Activated T-cell treated with anti-CD3 and anti-CD28 coated beads for 24 hours (primary cell): ENCODE measurements at places on chromosomes 3 and 15.

DNA sequence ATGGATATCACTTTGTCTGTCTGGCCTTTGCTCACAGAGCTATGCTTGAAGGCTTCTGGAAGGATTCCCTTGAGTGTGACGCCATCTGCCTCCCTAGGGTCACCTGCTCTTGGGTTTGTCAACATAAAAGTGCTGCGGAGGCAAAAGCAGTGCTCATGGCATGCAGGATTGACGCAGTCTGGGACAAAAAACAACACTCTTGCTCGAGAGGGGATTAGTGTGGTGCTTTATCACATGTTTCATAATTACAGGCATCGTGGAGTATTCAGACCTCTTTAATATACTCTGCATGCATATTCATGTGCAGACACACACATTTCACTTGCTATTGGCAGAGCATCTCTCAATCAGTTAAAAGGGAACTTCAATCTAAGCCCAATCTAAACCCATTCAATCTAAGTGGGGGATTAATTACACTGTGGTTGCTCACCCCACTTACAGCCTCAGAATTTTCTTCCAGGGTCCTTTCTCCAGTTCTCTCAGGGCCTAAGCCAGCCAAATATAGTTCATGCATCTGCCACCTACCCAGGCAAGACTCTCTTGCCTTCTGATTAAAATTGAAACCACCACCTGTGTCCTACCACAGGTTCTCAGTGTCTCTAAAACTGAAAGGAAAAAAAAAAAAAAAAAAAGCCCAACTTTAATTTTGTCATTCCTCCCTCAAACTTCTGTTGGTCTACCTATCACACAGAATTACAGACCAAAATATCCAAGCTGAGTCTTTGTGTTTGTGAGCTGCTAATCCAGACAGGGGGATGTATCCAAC, 75.6 kb downstream of the BFSP2 start:
- DNase-seq: no peak

DNA sequence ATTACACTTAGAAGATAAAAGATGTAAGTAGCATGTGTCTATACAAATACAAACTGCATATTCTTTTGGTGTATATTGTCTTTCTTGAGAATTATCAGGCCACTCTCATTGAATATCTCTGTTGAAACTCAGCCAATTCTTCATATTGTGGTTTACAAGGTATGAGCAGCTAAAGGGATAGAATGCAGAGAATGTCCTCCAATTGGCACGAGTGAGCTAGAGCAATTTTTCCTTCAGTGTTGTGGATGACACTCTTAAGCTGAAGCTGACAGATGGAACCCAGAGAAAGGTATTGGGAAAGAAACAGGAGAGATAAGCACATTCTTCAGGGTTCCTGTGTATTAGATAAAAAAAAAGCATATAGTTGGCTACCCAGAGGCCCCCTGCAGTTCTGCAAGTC, 453.1 kb downstream of the EPHA3 start:
- no peak for DNase-seq

DNA sequence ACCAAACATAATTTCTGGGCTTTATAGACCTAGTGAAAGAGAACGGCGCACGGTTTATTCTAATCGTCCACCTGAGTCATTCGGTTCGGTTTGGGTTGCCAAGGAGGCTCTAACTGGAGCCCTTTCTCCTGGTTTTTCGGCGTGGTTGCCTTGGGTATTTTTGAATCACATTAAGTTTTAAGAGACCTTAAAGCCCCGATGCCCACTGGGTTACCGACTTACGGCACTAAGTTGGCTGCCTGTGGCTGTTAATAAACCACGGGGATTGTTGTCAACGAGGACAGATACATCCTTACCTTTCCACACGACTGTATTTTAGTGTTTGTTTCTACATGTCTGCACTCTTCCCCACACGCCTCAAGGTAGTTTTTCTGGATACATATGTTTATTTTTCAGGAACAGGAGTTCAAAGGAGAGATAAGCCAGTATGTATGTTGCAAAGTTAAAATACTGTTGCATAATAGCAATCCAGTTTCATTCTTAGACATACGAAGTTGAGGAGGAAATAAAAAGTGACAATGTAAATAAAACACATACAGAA, 1.2 kb upstream of the ANP32A start:
- DNase-seq: no peak

DNA sequence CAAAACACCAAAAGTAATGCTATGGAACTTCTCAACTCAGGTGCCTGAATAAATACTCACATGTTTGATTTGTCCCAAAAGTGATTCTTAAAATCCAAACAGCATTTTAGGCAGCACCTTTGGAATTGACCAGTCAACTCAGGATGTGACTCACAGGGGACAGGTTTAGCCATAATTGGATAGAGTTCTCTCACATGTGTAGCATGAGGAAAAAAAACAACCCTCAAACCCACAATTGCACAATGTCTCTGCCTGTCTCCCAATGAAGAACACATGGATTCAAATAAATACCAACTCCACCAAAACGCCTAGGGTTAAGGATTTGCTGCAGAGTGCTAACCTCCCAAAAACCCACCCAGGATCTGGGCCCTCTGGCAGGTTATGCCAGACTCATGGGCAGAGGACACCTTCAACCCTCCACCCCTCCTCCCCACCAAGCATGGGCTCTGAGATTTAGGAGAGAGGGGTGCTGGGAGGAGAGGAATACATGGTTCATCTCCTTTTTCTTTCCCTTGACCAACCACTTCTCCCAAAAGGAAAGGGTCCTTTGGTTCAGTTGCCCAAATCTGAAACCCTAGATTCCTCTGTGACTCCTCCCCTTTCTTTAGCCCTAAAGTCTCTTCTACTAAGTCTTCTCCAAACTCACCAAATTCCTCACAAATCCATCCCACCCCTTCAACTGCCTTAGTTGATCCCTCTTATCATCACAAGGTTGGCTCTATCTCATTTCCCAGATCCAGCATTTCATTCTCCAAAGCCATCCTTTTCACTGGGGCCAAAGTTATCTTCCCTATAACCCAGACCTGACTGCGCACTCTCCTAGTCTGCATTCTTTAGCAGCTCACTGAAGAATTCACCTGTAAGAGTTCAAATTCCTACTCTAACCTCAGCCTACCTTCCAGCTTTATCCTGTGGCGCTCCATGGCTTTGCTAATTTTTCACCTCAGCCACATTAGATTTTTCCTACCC, 7.7 kb downstream of the RYK start:
- DNase-seq: no peak

GRCh38 chr3:195064300-195064931, 206.5 kb downstream of the XXYLT1 start:
- DNase-seq: no peak

DNA sequence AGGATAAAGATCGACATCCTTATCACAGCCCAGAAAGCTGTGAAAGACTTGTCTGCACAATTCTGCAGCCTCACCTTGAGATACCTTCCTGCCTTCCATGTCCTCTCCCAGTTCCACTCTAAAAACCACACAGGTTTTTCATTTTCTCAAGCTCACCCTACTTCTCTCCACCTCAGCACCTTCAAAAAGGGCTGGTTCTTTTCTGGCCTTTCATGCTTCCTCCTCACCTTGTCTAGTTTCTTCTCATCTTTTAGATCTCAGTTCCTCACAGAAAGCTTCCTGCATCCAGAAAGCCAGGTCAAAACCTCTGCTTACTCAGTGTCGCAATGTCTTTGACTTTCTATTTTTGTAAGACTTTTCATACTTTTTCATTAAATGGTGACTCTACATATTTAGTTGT, 140.2 kb upstream of the STT3B start:
- DNase-seq: no peak

DNA sequence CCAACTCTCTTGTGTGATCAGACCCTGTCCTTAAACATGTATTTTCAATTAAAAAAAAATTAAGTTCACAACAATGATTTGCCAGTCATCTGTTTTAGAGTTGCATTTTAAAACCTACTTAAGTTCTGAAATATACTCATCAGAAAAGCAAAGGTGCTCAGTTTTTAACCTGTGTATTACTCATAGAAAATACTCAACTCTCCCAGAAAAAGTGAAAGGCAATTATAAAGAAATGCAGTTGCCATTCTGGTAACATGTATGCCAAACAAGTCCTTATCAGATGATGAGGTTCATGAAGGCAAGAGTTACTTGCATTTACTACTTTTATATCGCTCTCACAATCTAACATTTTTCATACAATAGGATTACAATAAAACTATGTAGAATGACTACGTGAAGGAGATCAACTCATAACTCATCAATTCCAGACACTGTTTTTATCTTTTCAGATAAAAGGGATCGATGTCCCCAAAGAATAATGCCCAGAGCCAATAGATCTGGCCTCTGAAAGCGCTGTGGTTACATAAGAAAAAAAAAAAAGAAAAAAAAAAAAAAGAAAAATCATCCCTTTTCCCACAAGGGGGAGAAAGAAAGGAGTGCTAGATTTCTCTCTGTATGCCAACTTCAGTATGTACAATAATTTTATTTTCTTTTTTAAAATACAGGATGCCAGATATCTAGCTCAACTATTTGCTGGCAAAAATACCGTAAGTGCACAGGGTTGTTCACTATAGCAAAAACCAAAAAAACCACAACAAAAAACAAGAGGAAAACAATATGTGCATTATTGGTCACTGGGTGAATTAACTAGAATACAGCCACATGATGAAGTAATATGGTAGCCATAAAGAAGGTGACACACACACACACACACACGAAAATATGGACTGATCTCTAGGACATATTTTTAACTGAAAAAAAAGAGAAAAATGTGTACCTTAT, 137.4 kb downstream of the NR1I2 start:
- no peak for DNase-seq

GRCh38 chr3:160133757-160134156, 91.5 kb upstream of the C3orf80 start:
- DNase-seq: no peak

DNA sequence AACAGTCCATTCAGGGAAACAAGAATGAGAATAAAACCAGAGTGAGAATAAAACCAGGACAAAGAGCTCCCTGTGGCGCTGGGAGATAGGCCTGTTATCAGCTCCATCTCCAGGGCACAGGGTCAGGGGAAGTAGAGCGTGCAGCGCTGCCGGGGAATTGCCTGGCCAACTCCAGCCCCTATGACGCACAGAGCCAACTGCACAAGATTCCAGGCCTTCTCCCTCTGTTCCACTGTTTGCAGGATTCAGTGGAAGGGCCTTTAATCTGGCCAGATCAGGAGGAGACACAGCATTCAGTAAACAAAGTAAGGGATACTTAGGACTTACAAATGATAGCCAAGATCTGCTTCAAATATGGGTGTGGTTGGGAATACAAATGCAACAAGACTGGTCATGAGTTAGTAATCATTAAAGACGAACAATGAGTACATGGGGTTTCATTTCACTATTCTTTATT, 49.4 kb downstream of the ITGB5 start:
- DNase-seq: no peak

DNA sequence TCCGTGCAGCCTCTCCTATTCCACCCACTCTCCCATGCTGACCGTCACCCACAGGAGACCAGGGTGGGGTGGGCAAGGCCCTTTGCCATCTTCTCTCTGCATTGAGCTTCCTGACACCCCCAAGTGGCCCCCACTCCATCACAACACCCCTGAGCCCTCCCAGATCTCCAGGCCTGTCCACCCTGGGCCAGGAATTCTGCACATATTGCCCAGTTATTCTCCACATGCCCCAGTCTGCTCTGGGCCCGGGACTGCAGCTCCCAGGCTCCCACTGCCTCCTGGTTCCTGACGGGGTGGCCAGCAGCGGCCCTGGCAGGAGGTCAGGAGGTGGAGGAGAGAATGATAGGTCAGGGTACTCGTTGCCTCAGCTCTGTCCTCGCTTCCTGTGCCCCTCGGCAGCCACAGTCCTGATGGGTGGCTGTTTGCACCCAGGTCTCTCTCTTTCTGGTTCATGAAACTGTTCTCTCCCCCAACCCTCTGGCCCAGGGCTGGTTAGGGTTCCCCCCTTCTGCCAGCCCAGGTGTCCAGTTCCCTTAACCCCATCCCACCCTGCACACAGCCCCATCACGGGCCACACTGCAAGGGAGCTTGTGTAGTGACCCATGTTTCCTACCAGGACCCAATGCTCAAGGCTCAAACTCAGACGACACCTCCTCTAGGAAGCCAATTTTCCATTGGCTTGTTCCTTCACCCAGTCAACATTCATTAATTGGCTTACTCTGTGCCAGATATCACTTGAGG, 47.3 kb downstream of the IQSEC1 start:
- DNase-seq: no peak

GRCh38 chr3:167520266-167521005, 46.6 kb upstream of the SERPINI2 start:
- DNase-seq: no peak

- no peak for DNase-seq
Observed at GRCh38 chr15:31866248-31866647, 164.1 kb upstream of the CHRNA7 start.
